Activated T-helper 1 cell treated with anti-CD3 and anti-CD28 coated beads, Interleukin-2, amount 50 U/mL, for 16 hours (primary cell): ENCODE measurements at places on chromosomes 6 and 20.

DNA sequence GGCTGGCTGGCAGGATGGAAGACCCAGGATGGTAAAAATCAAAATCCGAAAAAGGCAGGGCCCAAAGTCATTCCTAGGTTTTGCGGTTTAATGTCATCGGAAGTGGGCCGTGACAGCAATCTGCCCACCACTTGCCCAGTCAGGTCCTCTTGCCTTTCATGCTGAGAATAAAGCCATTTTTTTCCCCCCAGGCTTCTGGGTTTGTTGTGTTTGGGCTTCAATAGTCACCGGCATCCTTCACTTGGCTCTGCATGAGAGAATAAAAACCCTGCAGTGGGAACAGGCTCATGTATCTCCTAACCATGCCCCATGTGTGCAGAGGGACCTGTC is 56.1 kb downstream of the MEP1A start:
- no peak for DNase-seq

GRCh38 chr6:132101535-132101934 is 150.4 kb upstream of the CCN2 start:
- DNase-seq = no peak

- no peak for DNase-seq
Measured at GRCh38 chr6:33018904-33019303, 9.5 kb upstream of the HLA-DOA start.

DNA sequence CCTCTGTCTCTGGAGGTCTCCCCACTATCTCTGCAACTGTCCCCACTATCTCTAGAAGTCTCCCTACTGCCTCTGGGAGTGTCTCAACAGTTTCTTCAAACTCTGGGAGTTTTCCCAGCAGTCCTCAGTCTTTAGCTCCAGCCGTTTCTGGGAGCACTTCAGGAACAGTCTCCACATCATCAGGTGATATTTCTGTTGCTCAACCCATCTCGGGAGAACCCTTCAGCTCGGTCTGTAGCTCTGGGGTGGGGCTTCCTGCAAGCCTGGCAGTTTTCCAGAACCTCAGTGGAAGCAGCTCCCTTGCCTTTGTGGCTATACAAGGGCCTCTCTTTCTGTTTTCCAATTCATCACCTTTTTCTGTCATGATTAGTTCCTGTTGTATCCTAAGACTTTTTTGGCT is 3.0 kb upstream of the SFTA2 start:
- no peak for DNase-seq

- DNase-seq = no peak
Measured at GRCh38 chr6:11110921-11111768, at the start of gene ERVFRD-1. ERVFRD-1 (minus strand) TSS chr6:11111725; CDS start chr6:11105310, 6,415 bp downstream.

DNA sequence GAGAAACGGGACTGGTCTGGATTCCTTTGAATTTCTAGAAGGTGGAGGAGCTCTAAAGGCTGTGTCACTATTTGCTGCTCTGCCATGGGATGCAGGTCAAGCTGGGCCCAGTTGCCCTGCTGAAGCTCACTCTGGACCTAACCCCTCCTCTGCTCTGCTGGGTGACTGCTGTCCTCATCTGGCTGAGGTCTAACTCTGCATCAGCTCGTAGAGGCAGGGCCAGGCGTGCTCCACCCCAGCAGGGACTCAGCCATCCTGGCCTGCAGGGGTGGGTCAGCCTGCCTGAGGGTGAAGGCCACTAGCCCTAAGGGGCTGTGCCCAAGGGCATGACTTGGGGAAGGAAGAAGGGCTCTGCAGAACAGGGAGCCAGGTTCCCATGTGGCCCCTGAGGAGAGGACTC is 852 bp downstream of the CST4 start:
- no peak for DNase-seq

DNA sequence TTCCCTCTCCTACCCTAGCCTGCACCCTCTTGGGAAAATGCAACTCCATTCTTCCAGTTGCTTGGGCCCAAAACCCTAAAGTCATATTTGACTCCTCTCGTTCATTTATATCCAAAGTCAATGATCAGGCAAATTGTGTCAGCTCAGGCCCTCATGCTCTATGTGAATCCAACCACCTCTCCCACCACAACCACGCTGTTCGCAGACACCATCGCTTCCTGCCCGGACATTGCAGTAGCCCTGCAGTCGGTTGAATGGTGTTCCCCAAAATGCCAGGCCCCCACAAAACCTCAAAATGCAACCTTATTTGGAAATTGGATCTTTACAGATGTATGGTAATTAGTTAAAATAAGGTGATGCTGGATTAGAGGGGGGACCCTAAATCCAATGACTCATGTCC is 98.3 kb downstream of the PREX1 start:
- no peak for DNase-seq

DNA sequence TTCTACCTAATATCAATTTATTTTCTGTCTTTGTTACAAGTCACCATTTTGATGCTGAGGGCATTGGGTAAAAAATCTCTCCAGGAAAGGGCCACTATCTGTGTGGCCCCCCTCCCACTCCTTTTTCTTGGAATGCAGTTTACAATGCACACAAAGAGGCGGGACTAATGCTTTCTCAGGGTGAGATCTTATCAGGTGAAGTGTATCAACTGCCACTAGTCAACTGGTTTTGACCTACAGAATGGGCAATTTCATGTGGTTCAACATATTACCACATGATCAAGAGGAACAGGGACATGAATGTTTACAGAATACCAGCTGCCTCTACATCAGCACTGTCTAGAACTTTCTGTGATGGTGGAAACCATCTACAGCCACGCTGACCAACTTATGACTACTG is 3.7 kb downstream of the RRBP1 start:
- no peak for DNase-seq

DNA sequence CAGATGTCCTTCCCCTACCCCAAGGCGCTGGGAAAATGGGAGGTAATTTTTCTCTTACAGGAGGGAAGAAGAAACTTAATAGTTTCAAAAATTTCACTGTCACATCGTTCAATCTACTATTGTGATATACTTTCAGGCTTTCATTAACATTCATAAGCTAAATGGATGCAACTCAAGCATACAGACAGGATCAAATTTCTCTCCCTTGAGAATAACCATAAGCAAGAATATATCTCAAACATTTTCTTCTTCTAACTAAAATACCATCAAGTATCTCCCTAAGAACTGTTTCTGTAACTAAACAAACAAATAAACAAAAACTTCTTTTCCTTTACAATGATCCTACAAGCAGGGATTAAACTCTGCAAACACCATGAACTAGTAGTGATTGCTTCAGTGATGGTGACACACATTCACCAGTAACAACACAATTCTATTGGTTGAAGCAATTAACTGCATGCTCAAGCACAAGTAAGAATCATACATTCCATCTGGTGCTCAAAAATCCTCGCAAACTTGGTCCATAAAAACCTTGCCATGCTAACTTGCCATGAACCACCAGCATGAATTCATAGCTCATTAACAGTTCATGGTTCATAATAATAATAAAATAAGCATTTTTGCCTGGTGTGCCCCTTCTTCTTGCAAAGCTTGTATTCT is 183.8 kb downstream of the PTPRK start:
- DNase-seq = no peak

GRCh38 chr20:15889061-15889460 is 684.2 kb downstream of the KIF16B start:
- no peak for DNase-seq

- DNase-seq = no peak
Measured at GRCh38 chr20:12237772-12238171, 320.1 kb downstream of the BTBD3 start.

DNA sequence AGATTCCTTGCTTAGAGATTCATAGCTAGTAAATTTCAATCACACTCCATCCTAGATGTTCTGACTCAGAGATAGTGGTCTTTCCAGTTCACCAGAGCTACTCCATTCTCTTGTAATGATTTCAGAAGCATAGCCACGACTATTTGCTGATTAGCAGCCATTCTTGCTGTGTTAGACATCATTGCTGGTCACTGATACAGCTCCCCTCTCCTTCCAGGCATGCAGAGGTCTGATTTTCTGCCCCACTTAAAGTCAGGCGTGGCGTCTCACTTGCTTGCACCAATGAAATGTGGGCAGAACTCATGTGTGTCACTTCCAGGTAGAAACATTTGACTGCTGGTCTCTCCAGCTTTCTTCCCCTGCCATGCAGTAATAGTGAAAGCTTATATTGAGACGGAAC is 168.9 kb upstream of the JARID2 start:
- DNase-seq = no peak

GRCh38 chr6:111987295-111987694 is 66.6 kb upstream of the CCN6 start:
- no peak for DNase-seq

DNA sequence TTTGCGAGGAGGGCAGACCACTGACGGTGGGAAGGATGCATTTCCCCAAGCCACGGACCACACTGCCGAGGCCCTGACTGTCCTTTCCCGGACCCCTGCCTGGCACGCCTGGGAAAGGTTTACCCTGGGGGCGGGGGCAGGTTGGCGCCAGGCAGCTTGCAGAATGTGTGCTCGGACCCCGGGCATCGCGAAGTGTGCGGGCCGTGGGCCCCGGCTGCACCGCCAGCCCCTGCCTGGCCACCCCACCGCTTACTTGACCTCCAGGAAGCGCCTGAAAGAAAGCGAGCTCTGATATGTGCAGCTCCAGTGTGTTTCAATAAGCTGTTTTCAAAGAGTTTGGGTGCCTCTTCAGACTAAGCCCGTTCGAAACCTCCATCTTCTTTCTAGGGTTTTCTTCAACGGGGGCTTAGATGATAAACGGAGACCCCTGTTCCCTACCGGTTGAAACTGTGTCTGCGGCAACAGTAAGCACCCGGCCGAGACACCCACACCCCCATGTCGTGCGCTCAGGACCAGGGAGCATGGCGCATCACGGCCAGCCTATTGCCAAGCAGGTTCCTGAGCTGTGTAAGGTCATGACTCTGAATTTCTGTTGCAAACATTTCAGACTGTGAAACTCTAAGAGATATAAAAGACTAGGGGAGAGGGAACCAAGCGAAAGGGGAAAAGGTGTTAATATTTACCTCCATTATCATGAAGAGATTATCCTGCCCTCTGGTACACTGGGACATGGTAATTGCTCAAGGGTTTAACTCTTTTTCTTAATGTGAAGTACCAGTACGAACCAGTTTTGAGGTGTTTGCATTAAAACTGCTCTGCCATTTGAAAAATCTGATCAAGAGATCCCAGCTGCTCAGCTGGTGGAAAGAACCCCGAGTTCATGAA is 231.2 kb upstream of the FOXQ1 start:
- no peak for DNase-seq

DNA sequence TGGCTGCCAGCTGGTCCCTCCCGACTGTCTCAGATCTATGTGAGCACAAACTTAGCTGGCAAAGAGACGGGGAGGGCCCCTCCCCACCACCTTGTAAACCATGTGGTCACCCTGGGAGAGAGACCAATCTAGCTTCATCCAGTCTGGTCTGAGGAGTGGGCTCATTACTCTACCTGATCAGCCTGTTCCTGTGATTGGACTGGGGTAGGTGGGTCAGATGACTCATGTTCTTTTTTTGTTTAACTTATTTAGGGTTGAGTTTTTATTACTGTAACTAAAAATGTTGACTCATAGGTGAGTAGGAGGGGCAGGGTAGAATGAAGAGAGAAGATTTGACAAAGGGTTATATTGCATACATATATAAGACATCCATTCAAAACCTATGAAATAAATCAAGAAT is 4.7 kb downstream of the GSTA4 start:
- DNase-seq = no peak

DNA sequence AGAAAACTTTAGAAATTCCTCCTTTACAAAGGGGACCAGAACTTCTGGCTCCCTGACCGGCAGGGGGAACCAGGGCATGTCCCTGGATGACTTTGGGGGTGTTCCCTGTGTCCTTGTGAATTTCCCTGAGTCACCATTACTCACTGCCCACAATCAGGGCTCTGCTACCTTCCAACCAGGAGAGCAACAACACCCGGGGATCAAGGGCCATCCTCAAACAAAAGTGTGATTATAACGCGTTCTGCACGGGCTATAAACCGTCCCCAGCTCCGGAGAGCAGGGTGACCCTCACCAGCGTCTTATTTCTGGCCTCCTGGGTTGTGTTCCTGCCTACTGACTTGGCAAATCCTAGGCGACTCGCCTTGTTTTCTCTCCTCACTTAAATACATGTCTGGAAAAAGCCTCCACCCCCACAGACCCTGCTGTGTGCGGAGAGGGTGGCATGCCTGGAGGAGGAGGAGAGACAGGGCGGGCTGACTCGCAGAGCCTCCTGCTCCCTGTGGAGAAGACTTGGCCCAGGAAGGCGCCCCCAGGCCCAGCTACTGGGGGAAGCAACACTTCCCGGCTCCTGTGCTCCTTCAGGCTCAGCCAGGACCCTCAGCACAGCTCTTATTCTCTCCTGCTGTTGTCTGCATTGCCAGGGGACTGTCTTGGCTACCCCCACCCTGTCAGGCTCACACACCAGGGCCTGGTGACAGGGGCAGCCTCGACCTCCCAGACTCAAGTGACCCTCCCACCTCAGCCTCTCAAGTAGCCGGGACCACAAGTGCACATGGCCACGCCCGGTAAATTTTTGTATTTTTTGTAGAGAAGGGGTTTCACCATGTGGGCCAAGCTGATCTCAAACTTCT is 54.1 kb downstream of the FGD2 start:
- no peak for DNase-seq

DNA sequence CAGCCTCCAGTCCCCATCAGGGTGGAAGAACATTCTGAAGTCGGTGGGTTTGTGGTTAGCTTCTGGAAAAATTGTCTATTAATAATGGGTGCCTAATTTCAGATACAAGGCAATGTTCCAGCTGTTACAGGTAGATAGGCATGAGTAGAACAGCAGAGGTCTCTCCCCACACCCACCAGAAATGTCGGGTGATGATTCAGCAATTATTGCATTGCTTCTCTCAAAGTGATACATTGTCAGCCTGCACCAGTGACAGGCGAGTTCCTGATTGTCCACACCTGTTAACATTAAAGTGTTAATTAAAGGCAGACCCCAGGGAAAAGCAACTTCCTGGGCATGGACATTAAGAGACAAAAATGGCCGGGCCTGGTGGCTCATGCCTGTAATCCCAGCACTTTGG is 18.9 kb upstream of the CLVS2 start:
- DNase-seq = no peak

- no peak for DNase-seq
Measured at GRCh38 chr6:134058622-134059366, 6.4 kb upstream of the SLC2A12 start.

DNA sequence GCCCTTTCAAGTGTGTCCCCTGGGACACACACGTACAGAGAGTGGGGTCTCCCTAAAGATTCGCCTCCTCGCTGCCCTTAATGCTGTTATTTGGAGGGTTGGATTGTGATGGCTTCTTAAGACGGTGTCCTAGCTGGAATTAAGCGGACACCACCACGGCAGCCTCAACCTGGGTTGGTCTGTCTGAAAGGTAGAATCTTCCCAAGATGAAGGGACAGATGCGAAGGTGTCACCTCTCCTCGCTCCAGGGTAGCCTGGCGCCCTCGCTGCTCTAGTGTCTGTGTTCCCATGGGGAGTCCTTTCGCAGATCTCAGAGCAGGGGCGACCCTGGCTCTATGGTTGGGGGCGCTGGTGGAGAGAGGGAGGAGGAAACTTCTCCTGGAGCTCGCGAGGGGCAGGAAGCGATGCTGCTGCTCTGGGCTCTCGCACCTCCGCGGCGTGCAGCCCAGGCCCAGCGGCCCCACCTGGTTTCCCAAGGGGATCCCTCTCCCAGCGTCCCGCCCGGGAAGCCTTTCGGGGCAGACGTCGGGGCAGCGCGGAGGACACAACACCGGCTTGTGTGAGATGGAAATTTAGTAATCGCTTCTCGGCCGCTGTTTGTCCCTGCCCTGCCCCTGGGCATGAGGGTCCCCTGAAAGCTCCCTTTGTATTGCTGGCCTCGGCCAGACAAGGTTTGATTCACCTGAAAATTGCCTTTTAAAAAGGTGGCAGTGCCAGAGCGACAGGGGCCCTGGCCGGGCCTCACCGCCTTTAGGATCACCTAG is 1.7 kb downstream of the RSPO3 start:
- no peak for DNase-seq

GRCh38 chr6:47179286-47179685 is 130.4 kb downstream of the TNFRSF21 start:
- DNase-seq = no peak
